ENCODE measurements at places on chromosomes 5 and 9. TPM values are rescaled to one million over a fixed set of nuclear protein-coding genes. Genes with fewer than 3 reads are reported as not detected.

EQTN gene
- not detected for total RNA-seq

CDX1 gene
- total RNA-seq: 0.15 TPM

CER1 gene
- total RNA-seq: not detected

RIOK2 gene
- total RNA-seq: 12.6 TPM

BASP1 gene
- total RNA-seq: 53.4 TPM

TCERG1 gene
- total RNA-seq: 8.2 TPM

CYLC2 gene
- not detected for total RNA-seq

PCDHB15 gene
- 0.70 TPM for total RNA-seq

NEUROG1 gene
- not detected for total RNA-seq

PCDHAC2 gene
- 0.15 TPM for total RNA-seq

KIF27 gene
- total RNA-seq: 2.8 TPM

TMOD1 gene
- total RNA-seq: 0.30 TPM

TUT7 gene
- 38.0 TPM for total RNA-seq

ADAMTS12 gene
- 18.6 TPM for total RNA-seq

TYRP1 gene
- 0.38 TPM for total RNA-seq

INVS gene
- 28.2 TPM for total RNA-seq

CTNND2 gene
- not detected for total RNA-seq

WDR31 gene
- total RNA-seq: 0.83 TPM

B4GALT1 gene
- total RNA-seq: 37.4 TPM

DOCK2 gene
- 0.75 TPM for total RNA-seq

CSF2 gene
- total RNA-seq: not detected

IL3 gene
- total RNA-seq: not detected

TGFBI gene
- total RNA-seq: 554 TPM

WDR38 gene
- total RNA-seq: not detected

ABCA1 gene
- total RNA-seq: 79.8 TPM

LCN2 gene
- total RNA-seq: not detected

TRPM3 gene
- total RNA-seq: 11.9 TPM

FIBCD1 gene
- 2.4 TPM for total RNA-seq

PLPP7 gene
- total RNA-seq: 11.4 TPM

RFX3 gene
- 2.0 TPM for total RNA-seq

DPP7 gene
- 93.0 TPM for total RNA-seq

TTLL11 gene
- 2.9 TPM for total RNA-seq

ABL1 gene
- total RNA-seq: 59.3 TPM

SPINK4 gene
- total RNA-seq: not detected

PAEP gene
- total RNA-seq: not detected

PCDHGC4 gene
- 0.90 TPM for total RNA-seq

CAVIN4 gene
- 1.1 TPM for total RNA-seq

CTSV gene
- 1.9 TPM for total RNA-seq

SLC6A3 gene
- total RNA-seq: not detected

PCDHGB1 gene
- total RNA-seq: 2.4 TPM

LCN9 gene
- not detected for total RNA-seq

RASGRF2 gene
- 0.59 TPM for total RNA-seq

KIF24 gene
- total RNA-seq: 0.68 TPM

SLC4A9 gene
- total RNA-seq: not detected

IL4 gene
- not detected for total RNA-seq

BTNL8 gene
- total RNA-seq: not detected

CCDC192 gene
- not detected for total RNA-seq

RLN2 gene
- total RNA-seq: not detected

PDLIM4 gene
- total RNA-seq: 17.3 TPM

CDH9 gene
- total RNA-seq: not detected

RANBP3L gene
- 0.08 TPM for total RNA-seq

TCF7 gene
- 0.94 TPM for total RNA-seq

IRX2 gene
- total RNA-seq: 1.9 TPM

CERCAM gene
- total RNA-seq: 73.4 TPM

TBCA gene
- 64.0 TPM for total RNA-seq

TPPP gene
- 0.38 TPM for total RNA-seq

FOXD1 gene
- total RNA-seq: 2.5 TPM

OR2K2 gene
- total RNA-seq: not detected

Measured in smooth muscle cell of the coronary artery (primary cell).